ENCODE measurements at places on chromosomes 1 and 21.

GRCh38 chr21:45439161-45439872, 34.4 kb downstream of the COL18A1 start:
- DNase-seq = peak; percentile 82

DNA sequence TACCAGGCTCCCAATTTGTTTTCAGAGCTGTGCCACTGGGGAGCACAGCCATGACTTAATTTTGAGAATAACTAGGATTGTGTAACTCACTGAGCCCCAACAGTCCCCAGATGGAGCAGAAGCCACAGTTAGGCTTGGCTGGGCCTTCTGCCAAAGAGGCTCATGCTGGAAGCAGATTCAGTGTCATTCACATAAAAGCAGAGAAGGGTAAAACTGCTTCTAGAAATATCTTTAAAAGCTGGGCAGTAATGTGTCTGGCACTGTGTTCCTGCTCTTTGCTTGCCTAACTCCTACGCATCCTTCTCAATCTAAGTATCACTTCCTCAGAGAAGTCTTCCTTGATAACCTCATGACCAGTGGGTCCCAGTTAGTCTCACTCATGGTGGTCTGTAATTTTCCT, 20.3 kb downstream of the STK40 start:
- DNase-seq = no peak

- no peak for DNase-seq
These were observed 2.7 kb upstream of the SLC1A7 start for GRCh38 chr1:53145051-53145600.

- DNase-seq = no peak
These were observed 2022.8 kb downstream of the NCAM2 start for GRCh38 chr21:23020969-23021368.

DNA sequence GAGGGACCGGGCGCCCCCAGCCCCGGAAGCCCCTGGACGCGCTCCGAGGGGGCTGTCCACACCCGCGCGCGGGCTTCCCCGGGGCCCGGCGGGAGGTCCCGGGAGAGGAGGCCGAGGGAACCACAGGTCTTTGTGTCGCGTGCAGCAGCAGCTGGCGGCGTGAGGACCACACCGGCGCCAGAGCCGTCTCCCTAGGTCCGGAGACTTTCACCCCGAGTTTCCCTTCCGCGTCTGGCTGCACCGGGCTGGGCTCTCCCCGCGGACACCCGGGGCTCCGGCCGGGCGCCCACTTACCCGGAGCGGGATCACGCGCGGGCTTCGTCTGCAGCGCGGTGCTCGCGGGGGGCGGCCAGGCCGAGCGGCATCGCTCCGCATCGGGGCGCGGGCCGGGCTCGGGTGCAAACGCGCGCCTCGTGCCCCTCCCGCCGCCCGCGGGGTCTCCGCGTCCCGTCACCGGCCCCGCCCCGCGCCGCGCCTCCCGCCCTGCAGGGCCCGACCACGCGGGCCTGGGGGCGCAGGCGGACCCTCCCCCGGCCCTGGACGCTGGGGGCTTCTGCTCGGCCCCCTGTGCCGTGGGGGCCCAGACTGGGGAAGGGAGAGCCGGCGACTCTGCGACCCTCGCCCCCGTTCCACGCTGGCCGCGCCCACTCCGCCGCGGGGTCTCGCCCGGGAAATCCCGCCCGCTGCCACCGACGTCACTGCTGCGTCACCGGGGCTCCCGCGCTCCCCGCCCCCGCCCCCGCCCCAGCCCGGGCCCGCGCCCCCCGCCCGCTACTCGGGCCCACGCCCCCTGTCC, at the start of gene GNG4:
Gene GNG4 (minus strand): TSS at position 417 of the 796 bp plus-strand sequence. CDS start 65,946 bp downstream, outside the sequence.
- peak; percentile 29 for DNase-seq

DNA sequence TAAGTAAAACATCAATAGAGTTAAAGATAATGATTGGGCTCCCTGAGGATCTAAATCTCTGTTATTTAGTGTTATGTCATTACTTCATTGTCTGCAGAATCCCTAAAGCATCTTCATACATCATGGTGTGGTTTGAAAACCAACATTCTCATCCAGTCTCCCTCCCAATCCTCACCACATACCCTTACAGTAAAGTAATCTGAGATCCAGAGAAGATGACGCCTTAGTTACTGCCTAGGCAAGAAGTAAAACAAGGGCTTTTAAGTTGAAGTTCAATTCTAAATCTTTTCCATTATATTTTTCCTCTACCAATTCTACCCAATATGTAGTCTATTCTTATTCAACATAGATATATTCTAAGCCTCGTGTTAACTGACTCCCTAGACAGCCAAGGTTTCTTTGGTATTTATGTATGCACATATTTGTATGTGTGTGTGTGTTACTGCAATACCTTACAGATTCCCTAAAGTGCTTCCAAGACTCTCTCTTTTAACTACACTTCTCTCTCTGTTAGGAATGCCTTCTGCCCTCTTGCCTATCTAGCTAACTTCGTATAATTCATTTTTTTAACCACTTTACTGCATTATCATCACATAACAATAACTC, 17.3 kb downstream of the DPH5 start:
- no peak for DNase-seq

GRCh38 chr1:61230523-61230922, 148.2 kb downstream of the NFIA start:
- DNase-seq = no peak

DNA sequence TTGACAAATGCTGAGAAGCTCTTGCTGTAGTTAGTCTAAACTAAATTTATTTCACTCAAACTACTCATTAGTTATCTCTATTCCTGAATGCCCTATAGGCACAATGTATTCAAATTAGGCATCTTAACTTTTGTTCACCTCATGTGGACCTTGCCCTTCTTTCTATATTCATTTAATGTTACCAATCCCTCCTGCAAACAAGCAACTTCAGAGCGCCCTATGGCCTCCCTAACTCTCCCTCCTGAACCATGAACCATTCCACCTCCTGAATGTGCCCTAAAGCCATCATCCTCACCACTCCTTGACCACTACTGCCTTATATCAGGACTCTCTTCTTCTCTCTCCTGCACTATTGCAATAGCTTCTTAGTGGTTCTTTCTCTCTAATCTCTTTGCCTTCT, 34.8 kb upstream of the SAMD13 start:
- DNase-seq = no peak

DNA sequence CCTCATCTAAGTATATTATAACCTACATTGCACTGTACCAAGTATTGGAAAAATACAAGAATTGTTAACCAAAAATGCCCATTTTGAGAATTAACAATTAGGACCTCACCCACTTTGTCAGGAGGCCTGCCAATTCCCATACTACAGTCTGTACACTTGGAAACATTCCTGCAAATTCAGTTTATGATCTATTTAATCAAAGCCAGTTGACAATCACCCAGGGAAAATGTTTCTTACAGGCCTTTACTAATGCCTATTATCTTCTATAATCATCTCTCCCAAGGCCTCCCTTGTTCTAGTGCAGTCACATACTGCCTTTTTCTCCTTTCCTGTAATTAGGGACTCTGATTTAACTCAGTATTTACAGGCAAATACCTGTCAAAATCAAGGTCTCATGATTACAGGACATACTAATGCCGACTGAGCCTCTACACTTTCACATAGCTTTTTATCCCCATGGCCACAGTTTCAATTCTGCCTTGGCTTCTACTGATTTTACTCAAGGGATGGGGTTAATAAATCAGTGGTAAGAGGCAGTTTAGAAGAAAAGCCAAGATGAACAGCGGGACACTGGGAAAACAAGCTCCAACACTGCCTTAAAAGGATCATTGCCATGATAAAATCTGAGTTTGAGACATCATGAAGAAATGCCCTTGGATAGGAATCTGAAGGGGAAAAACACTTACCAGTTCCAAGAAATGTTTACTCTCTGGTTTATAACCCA, 338.7 kb downstream of the VAV3 start:
- no peak for DNase-seq

GRCh38 chr21:25396135-25396711, 211.1 kb downstream of the MRPL39 start:
- no peak for DNase-seq

DNA sequence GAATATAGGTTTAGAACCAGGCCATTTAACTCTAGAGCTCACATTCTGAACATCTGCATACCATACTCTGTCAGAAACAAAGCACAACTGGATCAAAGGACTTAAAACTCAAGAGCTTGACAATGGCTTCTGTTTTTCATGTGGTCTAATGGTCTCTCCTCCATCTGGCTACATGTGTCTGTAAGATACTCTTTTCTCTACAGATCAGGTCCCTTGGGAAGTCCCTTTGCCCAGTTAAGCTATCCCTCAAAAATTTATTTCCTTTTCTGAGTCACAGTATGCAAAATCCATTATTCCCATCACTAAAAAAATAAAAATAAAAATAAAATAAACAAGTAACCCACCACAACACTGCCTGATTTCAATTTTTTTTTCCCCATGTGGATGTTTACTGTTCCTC, 357.0 kb upstream of the PRMT6 start:
- no peak for DNase-seq

- DNase-seq = no peak
These were observed 14.7 kb downstream of the COA7 start for GRCh38 chr1:52683367-52683940.

GRCh38 chr1:236160540-236161127, 18.3 kb downstream of the GPR137B start:
- DNase-seq = no peak

GRCh38 chr1:194723067-194723466, 1536.7 kb upstream of the B3GALT2 start:
- no peak for DNase-seq

DNA sequence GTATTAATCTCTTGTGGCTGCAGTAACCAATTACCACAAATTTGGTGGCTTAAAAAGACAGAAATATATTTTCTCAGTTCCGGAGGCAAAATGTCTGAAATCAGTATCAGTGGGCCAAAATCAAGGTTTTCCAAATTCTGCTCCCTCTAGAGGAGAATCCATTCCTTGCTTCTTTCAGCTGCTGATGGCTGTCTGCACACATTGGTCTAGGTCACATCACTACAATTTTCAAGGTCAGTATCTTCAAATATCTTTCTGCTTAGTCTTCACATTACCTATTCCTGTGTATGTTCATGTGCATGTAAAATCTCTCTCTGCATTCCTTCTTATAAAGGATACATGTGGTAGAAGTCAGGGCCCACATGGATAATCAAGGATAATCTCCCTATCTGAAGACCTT, 999.4 kb downstream of the KCNT2 start:
- no peak for DNase-seq

- DNase-seq = no peak
These were observed 74.9 kb upstream of the IRF2BP2 start for GRCh38 chr1:234684856-234685255.

GRCh38 chr1:116574581-116575291, 3.9 kb upstream of the CD58 start:
- DNase-seq = peak; percentile 66

DNA sequence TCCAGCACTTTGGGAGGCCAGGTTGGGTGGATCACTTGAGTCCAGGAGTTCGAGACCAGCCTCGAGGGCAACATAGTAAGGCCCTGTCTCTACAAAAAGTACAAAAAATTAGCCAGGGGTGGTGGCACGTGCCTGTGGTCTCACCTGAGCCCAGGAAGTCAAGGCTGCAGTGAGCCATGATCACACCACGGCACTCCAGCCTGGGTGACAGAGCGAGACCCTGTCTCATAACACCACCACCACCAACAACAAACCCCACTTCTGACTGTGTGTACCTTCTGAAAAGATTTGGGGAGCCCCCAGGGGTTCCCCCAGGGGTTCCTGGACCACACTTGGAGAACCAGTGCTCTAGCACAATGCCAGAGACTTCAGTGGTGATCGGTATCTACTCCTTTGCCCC, 29.9 kb downstream of the NUAK2 start:
- no peak for DNase-seq

- DNase-seq = no peak
These were observed 15.7 kb downstream of the IER5 start for GRCh38 chr1:181104042-181104789.

- DNase-seq = no peak
These were observed 165.8 kb upstream of the C1orf105 start for GRCh38 chr1:172254521-172255222.

DNA sequence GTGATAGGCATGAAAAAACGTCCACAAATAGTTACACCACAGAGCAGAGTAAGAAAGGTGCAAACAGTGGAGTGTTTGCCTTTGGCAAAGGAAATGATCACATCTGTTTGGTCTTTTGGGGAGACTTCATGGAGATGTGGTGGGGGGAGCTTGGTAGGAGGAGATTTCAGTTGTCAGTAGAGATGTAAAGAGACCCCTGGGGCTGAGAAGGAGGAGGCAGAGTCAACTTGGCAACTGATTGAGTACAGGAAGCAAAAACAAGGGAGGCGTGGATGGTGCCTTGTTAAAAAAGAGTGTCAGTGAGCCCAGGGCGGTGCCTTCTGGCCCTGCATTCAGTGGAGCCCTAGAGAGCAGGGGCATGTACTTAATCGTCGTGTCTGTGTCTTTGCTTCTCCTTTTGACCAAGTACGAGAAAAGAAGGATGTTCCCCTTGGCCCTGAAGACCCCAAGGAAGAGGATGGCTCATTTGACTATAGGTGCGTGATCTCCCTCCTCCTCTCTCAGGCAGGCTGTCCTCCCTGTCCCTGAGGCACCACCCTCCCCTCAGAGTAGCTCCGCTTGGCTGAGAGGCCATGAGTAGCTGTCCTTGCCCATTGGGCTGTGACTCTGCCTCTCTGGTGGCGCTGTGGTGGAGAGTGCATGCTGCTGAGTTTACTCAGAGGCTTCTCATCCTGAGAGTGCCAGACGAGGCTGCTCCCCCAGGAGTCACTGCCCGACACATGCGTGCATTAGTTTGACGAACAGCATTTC, 30.4 kb upstream of the CNTN2 start:
- no peak for DNase-seq

DNA sequence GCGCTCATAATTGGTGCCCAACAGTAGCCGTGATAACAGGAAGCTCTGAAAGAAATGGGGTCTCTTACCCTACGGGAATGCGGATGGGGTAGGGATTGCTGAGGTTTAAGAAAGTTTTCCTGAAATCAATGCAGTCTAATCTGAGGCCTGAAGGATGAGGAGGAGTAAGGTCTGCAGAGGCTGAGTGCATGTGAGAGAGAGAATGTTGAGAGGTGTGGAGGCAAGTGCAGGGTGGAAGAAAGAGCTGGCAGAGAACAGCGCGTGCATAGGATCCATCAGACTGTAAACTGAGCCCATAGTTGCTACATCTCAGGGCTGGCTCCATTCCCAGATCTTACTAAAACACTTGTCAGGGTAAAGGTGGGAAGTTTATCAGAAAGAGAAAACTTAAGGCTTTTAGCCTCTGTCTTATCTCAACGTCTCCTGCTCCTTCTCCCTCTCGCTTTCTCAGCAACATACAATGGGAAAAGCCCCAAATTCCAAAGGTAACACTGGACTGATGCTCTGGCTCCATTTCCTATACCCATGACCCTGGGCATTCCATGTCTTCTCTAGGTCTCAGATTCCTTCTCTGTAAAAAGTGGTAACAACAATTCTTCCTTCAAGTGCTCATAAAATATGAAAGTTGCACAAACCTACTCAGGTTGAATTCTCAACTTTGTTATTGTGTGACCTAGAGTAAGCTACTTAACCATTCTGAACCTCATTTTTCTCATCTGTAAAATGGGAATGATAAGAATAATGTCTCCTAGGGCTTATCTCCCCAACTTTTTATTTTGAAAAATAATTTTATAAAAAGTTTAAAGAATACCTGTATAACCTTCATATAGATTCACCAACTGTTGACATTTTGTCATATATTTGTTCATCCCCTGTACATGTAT, 75.2 kb downstream of the SH3GLB1 start:
- no peak for DNase-seq

- no peak for DNase-seq
These were observed 10.0 kb upstream of the ARHGAP29 start for GRCh38 chr1:94247138-94248094.

- DNase-seq = no peak
These were observed 9.0 kb downstream of the ATP8B2 start for GRCh38 chr1:154334079-154335024.
